ENCODE measurements at places on chromosomes 7 and 10.

- no peak for DNase-seq
Observed at GRCh38 chr10:76209135-76209534, 777.7 kb downstream of the LRMDA start.

GRCh38 chr10:114691442-114691941 lies 33.4 kb upstream of the ABLIM1 start:
- DNase-seq, result no peak

GRCh38 chr10:11993834-11994468 lies 48.7 kb downstream of the UPF2 start:
- no peak for DNase-seq

GRCh38 chr7:64619705-64620104 lies 46.2 kb upstream of the ZNF107 start:
- no peak for DNase-seq

- no peak for DNase-seq
Observed at GRCh38 chr7:83546586-83546985, 102.4 kb downstream of the SEMA3E start.

GRCh38 chr10:97969538-97970079 lies 60.8 kb downstream of the CRTAC1 start:
- DNase-seq, result no peak

- no peak for DNase-seq
Observed at GRCh38 chr10:131943021-131943814, 38.5 kb downstream of the BNIP3 start.

DNA sequence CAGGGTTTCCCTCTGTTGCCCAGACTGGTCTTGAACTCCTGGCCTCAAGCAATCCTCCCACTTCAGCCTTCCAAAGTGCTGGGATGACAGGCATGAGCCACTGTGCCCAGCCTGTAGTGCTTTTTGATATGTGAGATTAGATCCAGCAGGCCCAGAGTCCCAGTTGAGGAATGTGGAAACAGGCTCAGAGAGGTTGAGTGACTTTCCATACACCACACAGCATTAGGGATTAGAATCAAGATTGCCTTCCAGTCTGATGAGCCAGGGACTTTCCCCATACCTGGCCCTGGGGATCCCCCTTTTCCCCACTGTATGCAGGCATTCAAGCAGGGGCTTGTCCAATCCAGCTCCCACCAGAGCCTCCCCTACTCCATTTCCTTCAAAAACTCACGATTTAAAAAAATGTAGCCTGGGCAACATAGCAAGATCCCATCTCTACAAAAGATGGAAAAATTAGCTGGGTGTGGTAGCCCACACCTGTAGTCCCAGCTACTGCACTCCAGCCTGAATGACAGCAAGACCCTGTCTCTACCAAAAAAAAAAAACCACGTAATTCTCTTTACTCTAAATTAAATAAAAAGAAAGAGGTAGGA lies 75.0 kb upstream of the GTF2I start:
- DNase-seq, result no peak

DNA sequence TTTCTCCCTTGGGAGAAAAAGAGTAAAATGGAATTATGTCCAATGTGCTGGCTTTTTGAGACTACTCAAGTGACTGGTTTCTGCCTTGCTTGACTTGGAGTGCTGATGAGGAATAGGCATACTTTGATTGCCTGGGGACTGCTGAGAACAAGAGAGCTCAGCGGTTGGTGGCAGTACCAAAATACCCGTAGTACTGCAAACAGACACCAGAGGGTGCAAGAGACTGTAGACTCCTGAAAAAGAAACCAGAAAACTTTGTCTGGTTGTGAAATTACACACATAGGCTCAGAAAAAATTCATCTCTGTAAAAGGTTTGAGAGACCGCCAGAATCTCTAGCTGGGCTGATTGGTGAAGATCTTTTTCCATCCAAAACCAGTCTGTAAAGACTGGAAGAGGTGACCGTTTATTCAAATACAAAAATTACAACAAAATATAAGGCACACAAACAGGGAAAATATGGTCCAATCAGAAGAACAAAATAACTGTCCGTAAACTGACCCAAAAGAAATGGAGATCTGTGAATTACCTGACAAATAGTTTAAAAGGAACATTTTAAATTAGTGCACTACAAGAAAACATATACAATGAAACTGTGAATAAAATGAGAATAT lies 18.5 kb downstream of the BICC1 start:
- DNase-seq, result peak; percentile 46

DNA sequence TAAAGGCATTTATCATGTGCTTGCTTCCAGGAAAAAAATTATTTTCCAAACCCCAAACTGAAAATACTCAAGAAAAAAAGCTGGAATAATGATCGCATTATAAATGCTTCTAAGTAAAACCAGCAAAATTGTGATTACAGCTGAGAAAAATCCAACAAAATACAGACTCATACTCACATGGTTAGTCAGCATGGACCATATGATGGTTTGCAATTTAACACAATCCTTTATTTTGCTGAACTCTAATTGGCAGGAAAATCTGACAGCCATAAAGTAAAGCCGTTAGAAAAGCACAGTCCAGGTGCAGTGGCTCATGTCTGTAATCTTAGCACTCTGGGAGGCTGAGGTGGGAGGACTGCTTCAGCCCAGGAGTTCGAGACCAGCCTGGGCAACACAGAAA lies 59.6 kb downstream of the BRI3 start:
- DNase-seq, result no peak

GRCh38 chr7:18778594-18778993 lies 283.0 kb downstream of the HDAC9 start:
- peak; percentile 70 for DNase-seq

DNA sequence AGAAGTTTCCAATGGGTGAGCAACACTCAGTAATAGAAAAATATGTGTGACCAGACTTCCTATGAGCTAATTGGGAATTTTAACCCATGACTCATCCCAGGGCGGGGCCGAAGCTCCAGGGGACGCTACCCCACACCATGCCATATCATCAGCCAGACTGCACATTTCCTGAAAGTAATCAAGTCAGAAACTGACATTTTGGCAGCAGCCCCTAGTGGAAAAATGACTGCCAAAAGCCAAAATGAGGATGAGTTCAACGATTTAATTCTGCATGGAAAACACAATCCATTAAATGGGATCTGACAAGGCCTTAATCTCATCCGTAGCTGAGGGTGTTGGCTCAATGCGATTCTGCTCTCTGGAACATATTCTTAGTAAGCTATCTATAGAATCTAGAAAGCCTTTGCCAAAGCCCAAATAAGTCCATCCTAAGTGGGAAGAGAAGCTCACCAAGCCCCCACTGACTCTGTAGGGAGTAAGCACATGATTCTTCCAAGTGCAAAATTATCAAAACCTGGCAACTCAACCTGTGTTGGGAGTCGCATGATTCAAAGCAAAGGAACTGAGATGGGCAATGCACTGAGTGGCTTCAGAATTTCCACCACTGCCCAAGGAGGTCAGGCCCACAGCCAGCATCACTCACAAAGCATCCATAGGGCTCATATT lies 93.1 kb upstream of the PDE1C start:
- peak; percentile 75 for DNase-seq

GRCh38 chr10:69363666-69364065 lies 53.1 kb downstream of the TACR2 start:
- DNase-seq, result no peak

- DNase-seq, result no peak
Observed at GRCh38 chr10:6203331-6204062, 765 bp downstream of the PFKFB3 start.

DNA sequence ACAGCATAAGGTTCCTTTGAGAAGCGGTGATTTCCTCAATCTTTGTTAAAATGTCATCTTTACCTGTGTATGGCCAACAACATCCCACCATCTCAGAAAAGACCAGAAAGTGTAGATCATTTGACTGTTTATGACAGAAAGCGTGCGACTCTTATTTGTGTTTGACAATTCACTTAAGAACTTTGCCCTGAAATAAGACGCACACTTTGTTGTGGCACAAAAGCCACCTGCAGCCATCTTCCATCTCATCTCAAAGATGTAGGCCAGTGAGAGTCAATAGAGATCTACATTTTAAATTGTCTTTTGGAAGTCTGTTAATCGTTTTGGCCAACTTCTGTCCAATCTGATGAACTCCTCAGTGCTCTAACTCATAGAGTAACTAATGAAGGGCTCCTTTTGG lies 114.0 kb downstream of the CALN1 start:
- no peak for DNase-seq

- DNase-seq, result no peak
Observed at GRCh38 chr7:11450281-11450680, 381.7 kb downstream of the THSD7A start.

DNA sequence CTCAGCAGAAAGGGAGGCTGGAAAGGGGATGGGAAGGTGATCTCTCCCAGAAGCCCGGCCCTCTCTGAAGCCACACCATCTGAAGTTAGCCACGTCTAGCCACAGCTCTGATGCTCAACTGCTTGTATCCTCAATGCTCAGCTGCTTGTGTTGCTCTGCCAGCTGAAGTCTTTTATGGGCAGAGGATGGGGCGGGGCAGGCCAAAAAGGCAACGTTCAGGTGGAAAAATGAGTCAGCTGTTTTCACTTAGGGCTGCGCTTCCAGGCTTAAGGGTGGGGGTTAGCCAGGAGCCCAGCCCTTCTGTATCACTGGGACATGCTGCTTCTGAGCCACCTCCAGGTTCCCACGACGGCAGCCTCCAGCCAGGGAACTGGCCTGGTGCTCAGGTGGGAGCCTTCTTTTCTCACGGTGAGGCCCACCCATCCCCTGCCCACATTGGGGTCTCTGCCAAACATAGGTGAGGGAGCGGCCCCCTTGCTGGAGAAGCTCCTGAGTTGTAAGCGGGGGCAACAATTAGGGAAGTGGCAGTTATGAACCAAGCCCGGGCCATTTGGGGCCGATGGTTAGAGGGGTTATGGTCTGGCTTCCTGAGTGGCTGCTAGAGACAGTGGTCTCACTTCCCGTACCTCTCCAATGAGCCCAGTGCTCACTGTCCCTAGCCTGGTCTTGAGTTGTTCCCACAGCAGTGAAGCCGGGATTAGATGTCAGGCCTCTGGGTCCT lies 44.9 kb upstream of the CNPY1 start:
- DNase-seq, result no peak

- DNase-seq, result no peak
Observed at GRCh38 chr10:129533281-129533680, 66.2 kb downstream of the MGMT start.

DNA sequence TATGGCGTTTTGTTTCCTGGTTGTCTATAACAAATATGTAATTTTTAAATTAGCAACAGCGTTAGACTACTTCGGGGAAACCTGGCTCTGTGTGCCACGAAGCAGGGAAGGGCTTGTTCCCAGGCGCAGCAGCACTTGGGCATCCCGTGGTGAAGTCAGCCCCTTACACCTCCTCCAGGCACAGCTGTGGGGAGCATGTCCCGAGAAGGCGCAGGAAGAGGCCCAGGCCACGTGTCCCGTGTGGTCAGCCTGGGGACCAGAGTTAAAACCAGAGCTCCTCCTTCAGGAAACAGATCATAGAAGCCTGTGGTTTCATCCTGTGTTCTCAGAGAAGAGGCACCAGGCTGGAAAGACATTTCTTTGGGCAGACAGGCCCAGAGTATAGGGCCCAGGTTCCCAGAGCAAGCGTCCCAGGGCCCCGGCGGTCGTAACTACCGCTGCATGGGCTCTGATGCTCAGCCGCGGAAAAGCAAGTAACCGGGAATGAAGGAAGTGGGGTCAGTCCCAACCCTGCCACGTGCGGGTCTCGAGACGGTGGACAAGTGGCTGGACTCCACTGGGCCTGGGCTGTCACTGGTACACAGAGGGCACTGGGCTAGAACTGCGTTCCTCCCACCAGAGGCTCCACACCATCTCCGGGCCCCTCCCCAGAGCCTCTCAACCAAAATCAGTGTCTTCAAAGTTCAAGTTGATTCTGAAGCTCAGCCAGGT lies 7.1 kb downstream of the NUDT1 start:
- DNase-seq, result peak; percentile 86

DNA sequence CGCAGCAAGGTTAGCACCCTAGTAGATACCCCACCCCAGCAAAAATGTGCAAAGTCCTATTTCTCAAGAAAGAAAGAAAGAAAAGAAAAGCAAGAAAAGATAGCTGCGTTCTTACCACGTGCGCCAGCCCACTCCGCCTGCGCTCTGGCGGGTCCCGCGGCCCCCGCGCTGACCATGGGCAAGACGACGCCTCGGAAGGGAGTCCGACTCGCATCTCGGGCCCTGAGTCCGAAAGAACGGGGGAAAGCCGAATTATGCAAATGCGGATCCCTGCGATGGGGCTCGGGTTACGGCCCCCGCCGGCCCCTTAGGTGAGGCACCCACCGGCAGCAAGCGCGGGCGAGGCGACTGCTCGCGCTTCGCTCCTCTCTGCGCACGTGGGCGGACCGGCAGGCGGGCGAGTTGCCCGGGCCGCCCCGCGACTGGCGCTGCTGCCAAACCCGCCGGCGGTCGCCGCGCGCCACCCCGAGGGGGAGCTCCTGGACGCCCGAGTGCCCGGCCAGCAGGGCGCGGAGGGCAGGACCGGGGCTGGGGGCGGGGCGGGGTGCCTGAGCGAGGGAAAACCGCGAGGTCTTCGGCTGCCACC lies 2.4 kb upstream of the EGR2 start:
- no peak for DNase-seq

DNA sequence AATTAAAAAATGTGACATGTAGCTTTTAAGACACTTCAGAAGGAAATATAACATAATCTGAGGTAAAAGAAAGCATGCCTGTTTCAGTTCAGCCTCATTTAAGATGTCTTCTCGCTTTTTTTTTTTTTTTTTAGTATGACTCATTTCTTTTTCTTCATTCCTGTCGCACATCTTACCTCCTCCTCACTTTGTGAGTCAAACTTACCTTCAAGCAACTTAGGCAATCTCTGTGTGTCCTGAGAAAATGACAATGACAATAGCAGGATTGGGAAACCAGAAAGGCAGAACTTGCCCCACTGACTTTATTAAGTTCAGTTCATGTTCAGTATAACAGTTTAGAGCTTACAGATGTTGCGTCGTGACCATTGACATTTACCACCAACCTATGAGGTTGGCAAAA lies 7.7 kb downstream of the PTN start:
- no peak for DNase-seq

GRCh38 chr10:44311563-44312051 lies 73.3 kb downstream of the CXCL12 start:
- no peak for DNase-seq

- peak; percentile 92 for DNase-seq
Observed at GRCh38 chr7:100726996-100727761, 6.2 kb upstream of the ZAN start.

- peak; percentile 73 for DNase-seq
Observed at GRCh38 chr7:82598958-82599357, 155.4 kb upstream of the CACNA2D1 start.

DNA sequence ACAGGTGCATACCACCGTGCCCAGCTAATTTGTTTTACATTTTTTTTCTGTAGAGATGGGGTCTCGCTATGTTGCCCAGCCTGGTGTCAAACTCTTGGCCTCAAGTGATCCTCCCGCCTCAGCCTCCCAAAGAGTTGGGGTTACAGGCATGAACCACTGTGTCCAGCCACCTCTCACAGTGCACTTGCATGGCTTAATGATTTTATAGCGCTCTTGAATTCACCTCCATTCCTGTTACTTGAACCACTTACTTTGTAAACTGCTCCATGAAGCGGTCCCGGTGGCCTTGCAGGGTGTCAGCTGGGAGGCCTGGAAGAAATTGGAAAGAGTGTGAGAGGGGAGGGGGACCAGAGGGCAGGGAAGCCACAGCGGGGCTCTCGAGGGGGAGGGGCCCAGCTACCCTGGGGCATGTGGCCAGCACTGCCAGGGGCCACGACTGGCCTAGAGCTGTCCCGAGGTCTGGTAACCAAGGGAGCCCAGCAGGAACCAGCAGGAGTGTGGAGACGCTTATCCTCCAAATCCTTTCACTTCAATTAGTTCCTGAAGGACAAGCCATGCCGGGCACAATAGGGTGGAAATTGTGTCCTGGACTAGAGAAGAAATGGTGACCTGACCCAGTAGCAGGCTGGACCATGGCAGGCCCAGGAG lies 76.0 kb downstream of the SPDYE5 start:
- DNase-seq, result no peak
